Aorta (tissue), 5 donors: ENCODE measurements at places on chromosomes 5 and 9. TPM values are rescaled to one million over a fixed set of nuclear protein-coding genes. Genes with fewer than 3 reads are reported as not detected.

GRM6 gene
- polyA plus RNA-seq: not detected

MYMK gene
- polyA plus RNA-seq: not detected

CDX1 gene
- polyA plus RNA-seq: 0.69 TPM

TMEM167A gene
- polyA plus RNA-seq: 62.7 TPM

RGS7BP gene
- 3.5 TPM for polyA plus RNA-seq

GRAMD2B gene
- 34.6 TPM for polyA plus RNA-seq

ABLIM3 gene
- 15.8 TPM for polyA plus RNA-seq
